Stimulated activated CD4-positive, alpha-beta T cell treated with anti-CD3 and anti-CD28 coated beads, Interleukin-1b, Interleukin-23, amount 100 ng/mL, for 48 hours (primary cell): ENCODE measurements at places on chromosomes 2 and 18.

- no peak for DNase-seq
Measured at GRCh38 chr2:218395090-218395444, 4.6 kb upstream of the CTDSP1 start.

DNA sequence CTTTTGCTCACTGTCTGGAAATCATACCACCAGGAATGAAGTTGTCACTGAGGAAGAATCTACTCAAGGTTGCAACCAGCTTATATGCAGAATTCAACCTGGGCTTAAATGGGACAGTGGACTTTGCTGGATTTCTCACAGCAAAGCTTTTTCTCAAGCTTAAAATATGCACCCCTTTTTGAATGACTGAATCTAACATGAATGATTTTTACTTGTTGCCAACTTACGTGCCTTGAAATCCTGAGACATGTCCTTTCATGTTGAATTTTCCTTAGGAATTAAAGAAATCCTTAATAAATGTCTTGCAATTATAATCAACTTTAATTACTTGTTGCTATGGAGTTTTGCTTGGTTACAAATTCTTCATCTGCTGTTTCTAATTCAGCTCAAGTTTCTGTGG, 57.4 kb downstream of the SPP2 start:
- no peak for DNase-seq

- no peak for DNase-seq
Measured at GRCh38 chr2:134468776-134469175, 214.9 kb downstream of the MGAT5 start.

DNA sequence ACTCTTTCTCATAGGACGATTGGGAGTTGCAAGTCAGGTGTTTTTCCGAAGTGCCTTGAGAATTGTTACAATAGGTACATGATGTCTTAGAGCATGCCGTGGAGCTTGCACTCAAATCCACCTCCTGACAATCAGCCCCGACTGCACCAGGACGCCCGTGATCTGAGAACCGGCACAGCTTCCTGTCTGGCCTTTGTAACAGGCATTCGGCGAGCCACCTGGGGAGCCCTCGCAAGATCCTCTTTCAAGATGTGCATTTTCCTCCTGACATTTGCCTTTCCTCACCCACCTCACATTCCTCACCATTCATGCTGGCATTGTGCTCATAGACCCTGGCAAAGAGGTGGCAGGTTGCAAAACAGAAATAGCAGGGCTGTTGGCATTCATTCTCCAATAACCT, 427.3 kb downstream of the GALR1 start:
- DNase-seq: no peak

DNA sequence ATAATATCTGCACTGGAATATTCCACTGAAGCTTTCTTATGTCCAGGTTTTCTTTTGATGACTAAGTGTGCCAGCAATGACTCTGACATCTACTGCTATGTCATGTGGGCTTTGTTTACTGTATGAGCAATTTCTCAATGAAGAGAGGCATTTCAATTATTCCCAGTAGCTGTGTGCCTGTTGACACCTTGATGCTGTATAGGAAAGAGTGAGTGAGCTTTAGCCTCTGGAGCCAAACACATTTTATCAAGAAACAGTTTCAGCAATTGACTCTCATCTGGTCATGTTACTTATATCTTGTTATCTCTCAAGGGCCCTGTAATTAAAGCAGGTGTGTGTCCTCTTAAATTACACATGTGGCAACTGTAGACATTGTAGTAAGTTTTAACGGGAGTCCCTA, 493.2 kb upstream of the FANCL start:
- no peak for DNase-seq

DNA sequence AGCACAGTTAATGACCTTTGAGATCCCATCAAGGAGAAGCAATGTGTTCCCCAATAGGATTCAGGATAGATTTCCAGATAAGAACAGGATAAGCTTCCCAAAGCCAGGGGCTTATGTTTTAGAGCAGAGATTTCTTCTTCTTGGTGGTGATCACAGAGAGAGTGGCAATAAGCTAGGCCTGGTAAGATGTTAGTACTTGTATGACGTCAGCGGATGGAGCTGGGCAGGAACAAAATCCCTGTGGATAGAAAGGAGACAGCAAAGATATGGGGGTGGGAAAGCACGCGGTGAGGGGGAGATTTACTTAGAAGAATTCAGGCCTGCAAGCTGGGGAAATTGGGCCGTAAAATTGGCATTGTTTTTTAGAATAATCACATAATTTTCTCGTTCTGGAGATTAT, 323.0 kb downstream of the MTX2 start:
- DNase-seq: no peak

GRCh38 chr18:59382383-59382782, 23.3 kb upstream of the LMAN1 start:
- DNase-seq: no peak

- no peak for DNase-seq
Measured at GRCh38 chr2:179822540-179822939, 38.9 kb downstream of the ZNF385B start.

- no peak for DNase-seq
Measured at GRCh38 chr2:35973132-35973736, 382.3 kb upstream of the CRIM1 start.

- no peak for DNase-seq
Measured at GRCh38 chr2:3598197-3598910, 3.4 kb downstream of the COLEC11 start.

- DNase-seq: no peak
Measured at GRCh38 chr2:217063238-217063755, 203.4 kb upstream of the TNP1 start.

GRCh38 chr18:32473325-32473724, 2.6 kb upstream of the GAREM1 start:
- no peak for DNase-seq

DNA sequence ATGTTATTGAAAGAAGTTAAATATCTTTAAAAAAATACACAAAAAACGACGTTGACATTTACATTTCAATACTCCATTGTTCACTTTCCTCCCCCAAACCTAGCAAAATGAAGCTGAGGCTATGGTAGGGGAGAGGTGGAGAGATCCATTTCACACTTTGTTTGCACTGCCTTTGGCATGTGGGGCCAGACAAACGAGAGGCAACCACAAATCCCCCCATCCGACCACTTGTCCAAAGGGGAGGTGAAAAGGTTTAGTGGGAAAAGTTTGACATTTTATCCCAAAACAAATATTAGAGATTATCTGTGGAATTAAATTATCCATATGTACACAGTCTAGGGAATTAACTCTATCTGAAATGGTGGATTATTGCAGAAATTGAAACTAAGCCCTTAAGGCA, 261.7 kb upstream of the FIGN start:
- DNase-seq: no peak

DNA sequence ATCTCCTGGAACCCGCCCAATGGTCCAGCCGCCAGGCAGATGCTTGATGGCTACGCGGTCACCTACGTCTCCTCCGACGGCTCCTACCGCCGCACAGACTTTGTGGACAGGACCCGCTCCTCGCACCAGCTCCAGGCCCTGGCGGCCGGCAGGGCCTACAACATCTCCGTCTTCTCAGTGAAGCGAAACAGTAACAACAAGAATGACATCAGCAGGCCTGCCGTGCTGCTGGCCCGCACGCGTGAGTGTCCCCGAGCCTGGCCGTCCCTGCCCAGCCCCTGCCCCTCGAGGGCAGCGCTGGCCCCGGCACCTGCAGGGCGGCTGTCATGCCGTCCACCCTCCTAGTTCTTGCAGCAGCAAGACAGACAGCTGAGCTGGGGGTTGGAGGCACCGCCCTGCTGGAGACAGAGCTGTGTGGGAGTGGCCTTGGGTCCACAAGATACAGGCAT, 36.7 kb downstream of the MTERF4 start:
- no peak for DNase-seq

DNA sequence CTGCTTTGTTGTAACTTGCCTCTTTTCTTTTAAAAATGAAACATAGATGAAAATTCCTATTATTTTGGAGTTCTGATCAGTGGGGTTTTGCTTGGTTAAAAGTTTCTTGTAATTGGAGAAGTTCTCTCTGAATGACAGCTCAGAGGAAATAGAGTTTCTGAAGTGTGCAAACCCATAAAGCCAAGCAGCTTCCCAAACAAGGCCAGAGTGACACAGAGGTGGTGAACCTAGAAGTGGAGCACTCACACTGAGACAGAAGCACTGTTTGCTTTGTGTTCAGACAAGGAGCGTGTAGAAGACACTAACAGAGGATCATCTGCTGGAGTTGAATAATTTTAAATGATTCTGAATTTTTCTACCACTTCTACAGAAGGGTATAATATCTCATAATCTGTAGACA, 49.2 kb downstream of the FBXO48 start:
- no peak for DNase-seq

DNA sequence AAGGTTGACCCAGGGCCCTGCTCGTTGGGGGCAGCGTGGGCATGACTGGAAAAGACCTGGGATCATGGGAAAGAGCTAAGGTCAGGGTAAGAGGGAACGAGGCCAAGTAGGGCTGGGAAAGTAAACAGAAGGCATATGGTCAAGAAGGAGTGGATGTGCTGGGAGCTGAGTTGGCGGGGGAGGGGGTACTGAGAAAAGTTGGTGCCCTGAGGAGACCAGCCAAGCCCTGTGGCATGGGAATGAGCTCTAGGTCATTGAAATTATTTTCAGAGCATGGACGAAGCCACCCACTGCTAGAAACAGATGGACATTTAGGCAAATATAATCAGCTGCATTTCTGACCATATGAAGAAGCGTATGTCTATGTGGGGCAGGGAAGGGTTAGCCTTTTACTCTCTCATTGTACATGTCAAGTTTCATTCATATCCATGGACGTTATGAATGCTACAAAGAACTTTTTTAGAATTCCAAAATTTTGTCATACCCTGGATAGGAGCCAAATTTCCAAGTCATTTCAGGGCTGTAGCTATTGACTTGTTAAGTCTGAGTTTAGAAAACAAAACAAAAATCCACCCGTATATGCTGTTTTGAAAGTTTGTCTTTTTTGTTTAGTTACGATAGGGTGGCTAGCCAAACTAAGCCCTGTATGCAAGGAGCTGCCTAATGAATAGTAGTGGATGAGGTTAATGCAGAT, 19.1 kb downstream of the MAPRE2 start:
- no peak for DNase-seq

DNA sequence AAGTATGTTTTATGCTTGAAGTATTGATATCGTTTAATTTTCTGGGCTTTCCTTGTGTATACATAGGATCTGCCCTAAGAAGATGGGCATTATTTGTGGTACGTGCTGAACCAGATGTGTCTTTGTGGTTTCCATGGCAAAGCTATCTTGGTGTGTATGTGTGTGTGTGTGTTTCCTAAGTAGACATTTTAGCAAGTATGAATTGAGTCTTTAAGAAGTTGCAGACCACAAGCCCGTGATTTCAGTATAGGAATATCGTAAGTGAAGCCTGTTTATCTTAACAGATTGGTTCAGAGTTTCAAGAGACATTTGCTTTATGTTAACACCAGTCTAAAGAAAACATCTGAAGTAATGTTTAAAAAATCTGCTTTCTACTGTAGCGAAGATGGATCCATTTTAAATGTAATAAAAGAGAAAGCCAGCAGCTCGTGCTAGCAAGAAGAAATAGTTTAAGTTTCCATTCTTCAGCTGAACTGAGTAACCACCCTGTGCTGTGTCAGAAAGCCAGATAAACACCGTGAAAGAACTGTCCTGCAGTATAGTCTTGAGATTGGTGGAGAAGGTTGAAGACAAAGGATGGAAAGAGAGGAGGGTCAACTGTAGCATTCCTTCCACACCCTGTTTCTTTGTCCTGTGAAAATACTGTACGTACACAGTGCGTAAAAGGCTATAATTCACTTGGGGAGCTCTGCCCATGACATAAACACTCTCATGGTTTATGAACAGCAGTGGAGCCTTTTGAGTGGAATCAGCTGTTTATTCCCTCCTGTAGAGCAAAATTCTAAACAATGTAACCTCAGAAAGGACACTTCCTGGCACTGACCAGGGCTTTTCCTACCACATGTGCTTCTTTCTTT, 91.9 kb upstream of the FOSL2 start:
- DNase-seq: no peak

- DNase-seq: no peak
Measured at GRCh38 chr2:148955798-148956197, 80.8 kb downstream of the KIF5C start.
